ENCODE measurements at places on chromosomes 3 and 15. TPM values are rescaled to one million over a fixed set of nuclear protein-coding genes. Genes with fewer than 3 reads are reported as not detected.

Gene TP63
- 228 TPM for total RNA-seq

Gene MON1A
- 10.2 TPM for total RNA-seq

Gene SMC4
- 33.3 TPM for total RNA-seq

Gene LRTM1
- not detected for total RNA-seq

Gene DNASE1L3
- 8.1 TPM for total RNA-seq

Gene CELF6
- 1.8 TPM for total RNA-seq

Gene FSTL1
- 52.8 TPM for total RNA-seq

Gene GOLGA8F
- not detected for total RNA-seq

Gene RTP1
- not detected for total RNA-seq

Gene GOLGA8O
- total RNA-seq: not detected
